IPS-NIHi11 (cell line): ENCODE measurements at places on chromosomes 11 and 22.

GRCh38 chr11:68282141-68282860 is 10.5 kb upstream of the C11orf24 start:
- DNase-seq: no peak

GRCh38 chr11:65487467-65488272 is 11.2 kb upstream of the MALAT1 start:
- DNase-seq: peak; percentile 94

DNA sequence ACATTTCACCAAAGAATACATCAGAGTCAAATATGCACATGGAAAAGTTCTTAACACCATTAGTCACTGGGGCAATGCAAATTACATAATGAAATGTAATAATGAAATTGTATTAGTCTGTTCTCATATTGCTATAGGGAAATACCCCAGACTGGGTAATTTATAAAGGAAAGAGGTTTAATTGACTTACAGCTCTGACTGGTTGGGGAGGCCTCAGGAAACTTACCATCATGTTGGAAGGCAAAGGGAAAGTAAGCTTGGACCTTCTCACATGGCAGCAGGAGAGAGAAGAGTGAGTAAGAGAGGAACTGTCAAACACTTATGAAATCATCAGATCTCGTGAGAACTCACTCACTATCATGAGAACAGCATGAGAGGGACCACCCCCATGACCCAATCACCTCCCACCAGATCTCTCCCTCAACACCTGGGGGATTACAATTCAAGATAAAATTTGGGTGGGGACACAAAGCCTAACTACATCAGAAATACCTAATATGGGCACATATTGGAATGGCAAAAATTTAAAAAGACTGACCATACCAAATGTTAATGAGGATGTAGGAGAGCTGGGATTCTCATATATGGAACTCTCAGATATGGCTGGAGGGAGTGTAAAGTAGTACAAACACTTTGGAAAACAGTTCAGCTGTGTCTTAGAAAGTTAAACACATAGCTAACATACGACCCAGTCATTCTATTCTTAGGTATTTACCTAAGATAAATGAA is 65.1 kb upstream of the CD44 start:
- no peak for DNase-seq

DNA sequence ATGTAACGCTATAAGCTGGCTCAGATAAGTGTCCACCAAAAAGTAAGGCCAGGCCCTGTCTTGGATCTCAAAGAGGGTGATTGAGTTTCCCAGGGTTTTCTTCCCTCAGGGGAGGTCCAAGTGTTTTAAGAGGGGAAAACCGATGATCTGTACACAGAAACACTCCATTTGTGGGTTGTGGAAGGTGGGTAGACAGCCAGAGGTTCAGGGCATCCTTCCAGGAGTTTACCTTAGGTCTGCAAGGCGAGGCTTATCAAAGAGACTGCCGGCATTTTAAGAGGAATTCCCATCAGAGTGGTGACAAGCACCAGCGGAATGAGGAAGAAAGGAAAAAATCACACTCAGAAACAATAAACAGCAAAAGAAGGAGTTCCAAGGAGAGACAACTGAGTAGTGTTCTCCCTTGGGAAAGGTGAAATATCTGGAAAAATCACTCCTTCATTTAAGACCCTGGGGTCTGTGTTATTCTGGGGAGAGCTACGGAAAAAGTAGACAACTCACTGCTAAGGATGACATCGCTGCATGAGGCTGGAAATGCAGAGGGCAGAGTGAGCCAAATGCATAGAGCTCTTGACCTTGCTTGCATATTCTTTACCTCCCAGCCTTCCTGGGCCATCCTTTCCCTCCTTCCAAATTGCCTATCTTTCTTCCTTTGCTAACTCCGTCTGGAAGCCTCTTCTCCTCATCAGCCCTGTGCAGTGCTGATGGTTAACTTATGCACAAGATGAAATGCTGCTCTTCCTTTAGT is 22.1 kb upstream of the MMP7 start:
- no peak for DNase-seq

DNA sequence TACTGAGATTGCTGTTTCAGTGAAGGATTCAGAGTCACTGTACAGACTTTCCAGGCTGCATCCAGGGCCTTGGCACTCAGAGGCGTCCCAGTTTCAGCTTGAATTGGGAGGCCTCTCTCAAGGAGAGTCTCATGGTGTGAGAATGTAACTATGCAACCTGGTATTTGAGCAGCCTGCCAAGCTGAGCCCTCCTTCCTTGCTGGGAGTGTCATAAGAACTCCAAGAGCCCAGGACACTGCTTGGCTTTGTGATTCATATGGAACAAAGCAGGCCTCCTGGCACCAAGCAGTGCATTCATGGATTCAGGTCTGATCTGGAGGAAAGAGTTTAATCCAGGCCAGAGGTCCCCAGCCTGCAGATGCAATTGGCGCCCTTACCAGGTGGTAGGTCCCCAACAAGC is 171.7 kb downstream of the DBX1 start:
- peak; percentile 49 for DNase-seq

- DNase-seq: no peak
Observed at GRCh38 chr11:113663567-113663966, 42.5 kb downstream of the TMPRSS5 start.

DNA sequence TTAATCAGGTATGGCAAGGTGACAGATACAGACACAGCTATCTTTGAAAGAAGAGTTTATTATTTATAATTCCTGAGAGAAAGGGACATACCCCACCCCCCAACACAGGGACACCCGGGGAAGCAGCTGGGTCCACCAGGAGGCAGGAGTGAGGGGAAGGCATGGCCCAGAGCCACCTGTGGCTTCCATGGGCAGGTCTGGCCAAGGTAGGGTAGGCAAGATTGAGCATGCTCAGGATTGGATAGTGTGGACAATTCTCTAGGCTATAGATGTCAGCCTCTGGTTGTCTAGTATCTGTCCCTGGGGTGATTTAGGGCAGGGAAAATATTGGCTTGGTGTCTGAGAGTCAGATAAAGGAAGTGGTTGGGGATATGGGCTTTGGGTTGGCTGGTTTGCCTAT is 27.5 kb upstream of the SMIM35 start:
- no peak for DNase-seq

GRCh38 chr11:57885298-57886050 is 123.9 kb downstream of the CTNND1 start:
- peak; percentile 76 for DNase-seq

GRCh38 chr11:75229466-75229865 is 11.1 kb upstream of the TPBGL start:
- no peak for DNase-seq

GRCh38 chr11:94142308-94143281 is 14.0 kb downstream of the PANX1 start:
- no peak for DNase-seq

- DNase-seq: no peak
Observed at GRCh38 chr11:108863528-108863927, 198.7 kb downstream of the DDX10 start.

DNA sequence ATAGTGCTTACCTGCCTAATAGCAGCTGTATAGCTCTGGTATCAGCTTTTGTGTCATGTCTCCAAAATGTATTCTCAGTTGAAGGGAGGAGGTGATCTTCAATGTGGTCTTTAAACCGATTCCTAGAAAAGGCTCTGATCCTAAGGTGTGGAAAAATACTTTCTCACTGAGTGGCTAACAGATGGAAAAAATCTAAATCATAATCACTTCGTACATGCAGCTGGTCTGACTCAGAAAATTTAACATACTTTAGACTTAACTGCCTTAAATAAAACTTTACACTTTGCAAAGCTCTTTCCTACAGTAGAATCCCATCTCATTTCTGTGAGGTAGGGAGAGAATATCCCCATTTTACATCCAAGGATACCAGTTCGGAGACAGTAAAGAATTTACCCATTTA is 38.0 kb downstream of the C2CD3 start:
- DNase-seq: no peak

GRCh38 chr22:49086181-49086580 is 741.5 kb downstream of the BRD1 start:
- DNase-seq: no peak

DNA sequence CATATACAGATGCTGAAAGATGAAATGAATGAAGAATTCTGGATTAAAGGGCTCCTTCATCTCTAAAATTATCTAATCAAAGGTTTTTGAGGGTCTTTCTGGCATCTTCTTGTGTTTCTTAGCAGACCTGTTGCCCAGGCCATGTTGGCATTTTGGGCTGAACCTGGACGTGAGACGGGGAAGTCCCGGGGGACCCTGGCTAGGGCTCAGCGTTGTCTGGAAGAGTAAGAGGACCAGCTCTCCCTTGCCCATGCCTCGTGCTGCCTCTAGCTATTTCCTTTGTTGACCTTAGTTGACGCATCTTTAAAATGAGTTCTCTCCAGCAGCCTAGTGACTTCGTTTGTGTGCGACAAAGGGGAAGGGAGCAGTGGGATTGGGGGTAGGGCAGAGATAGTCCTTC is 152.2 kb downstream of the ST3GAL4 start:
- no peak for DNase-seq

DNA sequence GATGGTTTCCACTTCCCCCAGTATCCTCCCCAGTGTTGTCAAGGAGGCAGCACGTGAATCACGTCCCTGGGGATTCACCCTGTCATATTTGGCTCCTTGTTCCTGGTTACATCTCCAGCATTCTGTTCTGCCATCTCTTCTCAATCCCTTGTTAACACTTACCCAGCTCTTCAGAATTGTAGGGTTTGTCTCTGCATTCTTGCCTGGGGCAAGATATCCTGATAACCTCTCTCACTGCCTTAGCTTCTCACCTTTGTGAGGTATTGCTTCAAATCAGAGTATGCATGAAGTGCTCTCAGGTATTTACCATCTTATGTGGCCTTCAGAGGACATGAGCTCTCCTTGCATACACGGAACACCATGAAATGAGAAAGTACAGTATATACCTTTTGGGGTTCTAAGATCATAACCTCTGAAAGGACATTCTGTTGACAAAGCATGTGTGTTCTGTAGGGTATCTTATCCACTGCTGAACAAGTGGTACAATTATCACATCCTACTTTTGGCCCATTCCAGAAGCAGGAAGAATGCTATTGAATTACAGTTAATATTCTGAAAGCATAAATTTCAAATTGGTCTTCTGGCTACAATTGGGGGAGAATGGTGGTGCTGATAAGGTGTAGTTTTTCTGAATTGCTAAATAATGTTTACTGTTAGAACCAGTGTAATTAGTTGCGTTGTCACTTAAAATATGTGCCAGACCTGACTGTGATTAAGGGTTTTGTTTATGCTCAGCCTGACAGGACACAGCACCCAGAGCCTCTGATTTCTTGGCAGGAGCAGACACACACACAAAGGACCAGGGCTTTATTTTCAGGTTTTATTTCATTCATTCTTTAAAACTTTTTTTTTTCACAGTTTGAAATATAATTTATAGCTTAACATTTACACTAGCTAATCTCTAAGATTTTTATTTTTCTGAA is 32.7 kb downstream of the VSTM5 start:
- no peak for DNase-seq

GRCh38 chr11:33257160-33257896 is at the start of gene HIPK3:
Gene HIPK3, plus strand, starts transcription at chr11:33257381.
- peak; percentile 94 for DNase-seq

- DNase-seq: no peak
Observed at GRCh38 chr11:12118949-12119348, 8.6 kb downstream of the MICAL2 start.

GRCh38 chr11:111194860-111195568 is 50.5 kb upstream of the POU2AF2 start:
- DNase-seq: no peak

- DNase-seq: no peak
Observed at GRCh38 chr11:130737041-130737830, 179.0 kb downstream of the SNX19 start.

DNA sequence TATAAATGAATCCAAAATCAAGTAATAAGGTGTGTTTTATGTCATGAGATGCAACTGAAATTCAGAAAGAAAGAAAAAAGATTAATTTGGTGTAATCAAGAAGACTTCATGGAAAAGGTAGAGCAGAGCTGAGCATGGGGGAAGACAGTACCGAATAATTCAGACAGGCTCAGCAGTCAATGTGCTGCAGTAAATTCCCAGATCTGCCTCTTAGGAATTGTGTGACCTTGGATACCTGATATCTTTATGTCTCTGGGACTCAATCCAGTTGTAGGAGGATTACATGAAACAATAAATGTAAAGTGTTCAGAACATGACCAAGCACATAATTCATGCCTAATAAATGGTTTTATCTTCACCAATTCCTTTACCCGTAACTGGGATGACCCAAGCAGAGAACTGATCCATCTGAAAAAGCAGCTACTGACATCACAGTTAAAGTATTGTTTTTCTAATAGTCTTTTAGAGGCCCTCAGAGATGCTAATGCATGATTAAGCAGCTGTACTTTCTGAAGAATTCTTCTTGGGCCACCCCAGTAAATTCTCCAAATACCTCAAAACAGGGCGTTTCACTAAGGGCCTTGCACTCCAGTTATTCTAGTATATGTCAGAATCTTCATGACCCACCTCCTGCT is 7.8 kb downstream of the MS4A12 start:
- peak; percentile 36 for DNase-seq

- DNase-seq: no peak
Observed at GRCh38 chr11:27281740-27282590, 81.0 kb downstream of the CCDC34 start.

- DNase-seq: no peak
Observed at GRCh38 chr11:119545978-119546915, 123.3 kb upstream of the THY1 start.

GRCh38 chr11:122154994-122155393 is 39.0 kb upstream of the BLID start:
- no peak for DNase-seq

- DNase-seq: no peak
Observed at GRCh38 chr11:2470495-2470894, 25.7 kb downstream of the KCNQ1 start.

GRCh38 chr22:49209452-49210195 is 618.0 kb downstream of the BRD1 start:
- no peak for DNase-seq

DNA sequence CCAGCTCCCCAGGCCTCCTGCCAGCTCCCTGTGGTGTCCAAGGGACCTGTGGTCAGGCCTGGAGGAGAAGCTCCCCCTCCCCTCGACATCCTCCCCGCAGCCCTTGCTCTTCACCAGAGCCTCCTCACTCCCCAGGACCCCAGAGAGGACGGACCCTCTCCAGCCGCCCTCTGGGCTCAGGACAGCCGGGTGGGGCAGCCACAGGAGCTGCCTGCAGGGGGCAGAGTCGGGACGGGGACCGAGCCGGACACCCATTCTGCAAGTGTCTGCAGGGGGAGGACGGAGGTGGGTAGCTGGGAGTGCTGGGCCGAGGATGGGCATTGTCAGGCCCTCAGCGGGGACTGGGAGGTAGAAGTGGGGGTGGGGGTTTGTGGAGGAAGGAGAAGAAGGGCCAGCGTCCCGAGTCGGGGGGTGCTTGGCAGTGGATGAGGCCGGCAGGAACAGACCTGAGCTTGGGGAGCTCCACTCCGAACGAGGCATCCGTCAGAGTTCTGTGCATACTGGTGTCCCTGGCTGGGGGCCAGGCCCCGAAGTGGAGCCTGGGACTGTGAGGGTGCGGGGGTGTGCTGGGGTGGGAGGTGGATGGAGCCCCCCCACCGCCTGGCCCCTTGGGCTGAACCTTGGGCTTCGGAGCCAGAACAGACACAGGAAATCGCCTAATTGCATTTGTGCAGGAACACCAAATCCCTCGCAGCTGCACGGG is 15.2 kb downstream of the PRR33 start:
- peak; percentile 87 for DNase-seq

- no peak for DNase-seq
Observed at GRCh38 chr11:93737904-93738612, 3.2 kb downstream of the TAF1D start.
